ENCODE measurements at places on chromosomes 3 and 15.

DNA sequence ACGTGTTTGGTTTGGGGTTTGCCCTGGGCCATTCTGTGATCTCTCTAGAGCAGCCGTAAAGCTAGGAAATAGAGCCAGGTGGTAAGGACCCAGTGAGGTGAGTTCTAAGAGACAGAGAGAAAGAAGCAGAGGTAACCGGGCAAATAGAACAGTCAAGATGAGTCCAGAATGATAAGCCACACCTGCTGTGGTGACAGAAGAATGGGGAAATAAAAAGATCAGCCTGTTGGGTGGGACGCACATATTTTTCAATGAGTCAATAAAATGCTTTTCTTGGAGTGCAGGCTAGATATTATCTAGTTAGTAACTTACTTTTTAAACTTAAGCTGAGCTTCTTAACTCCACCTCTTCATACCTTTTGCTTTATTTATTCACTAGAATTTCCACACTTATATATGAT lies 135.0 kb downstream of the NFKBIZ start:
- no peak for DNase-seq

DNA sequence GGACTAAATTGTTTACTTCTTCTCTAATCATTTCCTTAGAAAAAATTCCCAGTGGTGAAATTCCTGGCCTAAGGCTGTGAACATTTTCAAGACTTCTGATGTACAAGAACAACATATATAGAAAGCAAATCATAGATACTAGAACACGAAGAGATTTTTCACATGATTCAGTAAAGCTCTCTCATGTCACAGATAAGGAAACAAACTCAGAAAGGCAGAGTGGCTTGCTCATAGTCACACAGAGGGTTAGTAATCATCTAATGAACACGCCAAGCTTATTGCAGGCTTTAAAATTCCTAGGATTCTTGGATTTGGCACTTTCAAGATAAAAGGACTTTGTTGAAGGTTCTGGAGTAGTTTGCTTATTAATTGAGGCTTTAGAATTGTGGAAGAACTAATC lies 26.2 kb downstream of the CRTAP start:
- no peak for DNase-seq

- DNase-seq, result no peak
Observed at GRCh38 chr3:70607469-70607868, 295.0 kb upstream of the MDFIC2 start.

GRCh38 chr15:101159096-101159935 lies 92.5 kb downstream of the CHSY1 start:
- DNase-seq, result no peak

DNA sequence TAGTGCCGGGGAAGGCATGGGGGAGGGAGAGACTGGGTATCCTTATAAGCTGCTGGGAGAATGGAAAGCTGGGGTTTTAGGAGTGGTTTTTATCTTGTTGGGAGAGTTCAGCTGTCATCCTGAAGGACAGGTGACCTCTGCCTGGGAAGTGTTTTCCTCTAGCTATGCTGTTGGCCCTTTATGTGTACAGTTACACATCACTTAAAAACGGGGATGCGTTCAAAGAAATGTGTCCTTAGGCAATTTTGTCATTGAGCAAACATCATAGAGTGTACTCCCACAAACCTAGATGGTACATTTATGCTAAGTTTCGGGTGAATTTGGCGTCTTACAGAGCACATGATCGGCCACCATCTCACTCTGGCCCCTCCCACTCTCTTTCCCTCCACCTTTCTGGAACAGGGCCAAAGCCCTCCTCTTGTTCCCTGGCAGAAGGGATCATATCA lies 164.3 kb upstream of the NUDT16 start:
- DNase-seq, result no peak

DNA sequence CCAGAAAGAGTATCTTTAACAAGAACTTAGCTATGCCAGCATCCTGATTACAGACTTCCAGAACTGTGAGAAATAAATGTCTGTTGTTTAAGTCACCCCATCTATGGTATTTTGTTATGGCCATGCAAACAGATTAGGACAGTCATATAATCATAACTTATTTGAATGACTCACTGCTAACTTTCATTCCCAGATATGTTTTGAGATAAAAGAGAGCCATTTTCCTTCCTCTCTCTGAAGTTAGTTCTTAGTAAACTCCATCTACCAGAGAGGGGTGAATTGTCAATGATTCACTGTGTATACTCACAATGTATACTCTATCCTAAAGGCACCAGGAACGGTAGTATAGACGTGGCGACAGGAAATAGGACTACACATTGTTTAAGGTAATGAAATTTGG lies 179.4 kb upstream of the DPH6 start:
- DNase-seq, result no peak

GRCh38 chr3:22565393-22565792 lies 637.7 kb upstream of the UBE2E2 start:
- no peak for DNase-seq

DNA sequence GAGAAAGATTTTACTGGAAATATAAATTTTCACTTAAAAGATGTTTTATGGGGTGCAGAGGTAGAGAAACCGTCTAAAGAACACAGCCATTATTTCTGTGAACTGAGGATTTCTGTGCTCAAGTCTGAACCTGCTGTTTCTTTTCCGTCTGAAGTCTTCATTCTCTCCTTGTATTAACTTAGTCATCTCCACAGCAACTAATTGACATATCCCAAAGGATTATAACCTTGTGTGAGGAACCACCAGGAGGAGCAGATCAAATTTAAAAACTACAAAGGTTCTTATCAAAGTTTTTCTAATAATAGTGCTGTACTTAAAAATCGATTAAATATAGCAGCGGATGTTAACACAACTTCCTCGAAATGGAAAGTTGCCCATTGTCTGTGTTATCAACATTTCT lies 31.1 kb upstream of the ICE2 start:
- no peak for DNase-seq

- no peak for DNase-seq
Observed at GRCh38 chr3:128684986-128685726, 34.5 kb upstream of the RPN1 start.
